ENCODE measurements at places on chromosomes 16 and 17.

- peak; percentile 58 for DNase-seq
Observed at GRCh38 chr17:34248511-34249024, 6.5 kb upstream of the CCL2 start.

- DNase-seq: no peak
Observed at GRCh38 chr17:34253139-34253525, 2.0 kb upstream of the CCL2 start.

GRCh38 chr16:21626659-21627277 lies 25.6 kb downstream of the IGSF6 start:
- peak; percentile 79 for DNase-seq

DNA sequence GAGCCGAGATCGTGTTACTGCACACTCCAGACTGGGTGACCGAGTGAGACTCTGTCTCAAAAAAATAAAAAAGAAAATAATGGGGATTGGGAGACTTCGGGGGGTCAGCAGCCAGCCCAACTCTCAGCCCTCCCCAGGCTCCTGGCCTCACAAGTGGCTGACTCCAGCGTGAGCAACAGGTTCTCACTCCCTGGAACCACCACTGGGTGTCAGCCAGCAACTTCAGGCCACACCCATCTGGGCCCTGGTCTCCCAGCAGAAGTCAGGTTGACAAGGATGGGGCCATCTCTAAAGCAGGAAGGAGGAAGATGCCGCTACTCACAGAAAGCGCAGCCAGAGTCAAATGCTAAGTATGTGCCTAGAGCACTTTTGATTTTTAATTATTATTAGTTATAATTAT lies 139.4 kb downstream of the C16orf78 start:
- DNase-seq: no peak

DNA sequence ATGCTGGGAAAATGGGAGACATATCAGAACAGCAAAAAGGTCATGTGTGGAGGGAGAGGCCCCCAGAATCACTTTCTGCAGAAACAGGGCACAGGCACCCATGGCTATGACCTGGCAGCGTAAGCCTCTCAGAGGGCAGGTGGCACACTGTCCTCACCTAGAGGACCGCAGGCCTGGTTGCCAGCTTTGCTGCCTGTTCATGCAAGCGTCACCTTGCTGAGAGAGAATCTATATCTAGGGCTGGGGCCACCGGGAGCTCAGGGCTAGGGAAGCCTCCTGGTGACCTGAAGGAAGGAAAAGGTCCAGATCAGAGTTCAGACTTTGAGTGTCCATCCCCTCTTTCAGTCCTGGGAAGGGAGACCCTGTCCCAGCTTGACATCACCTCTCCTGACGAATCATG lies 78.7 kb downstream of the GOSR1 start:
- DNase-seq: no peak

DNA sequence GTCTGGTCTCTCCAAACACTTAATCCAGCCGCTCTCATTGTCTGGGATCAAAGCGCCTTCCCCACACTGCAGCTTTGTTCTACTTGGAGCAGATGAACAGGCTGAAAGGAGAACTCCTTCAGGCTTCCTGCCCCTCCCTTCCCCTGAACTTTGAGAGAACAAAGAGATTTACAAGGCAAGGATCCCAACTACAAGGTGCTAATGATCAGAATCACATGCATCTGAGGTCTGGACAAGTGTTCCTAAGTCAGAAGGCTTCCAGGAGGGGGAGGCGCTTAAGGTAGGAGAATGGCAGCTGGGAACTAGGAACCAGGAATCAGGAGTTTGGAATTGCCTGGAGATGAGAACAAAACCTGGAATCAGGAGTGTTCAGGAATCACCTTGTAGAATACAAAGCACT lies 606.3 kb upstream of the CDH11 start:
- no peak for DNase-seq

GRCh38 chr17:4142107-4142900 lies 526 bp downstream of the ZZEF1 start:
- DNase-seq: peak; percentile 59

DNA sequence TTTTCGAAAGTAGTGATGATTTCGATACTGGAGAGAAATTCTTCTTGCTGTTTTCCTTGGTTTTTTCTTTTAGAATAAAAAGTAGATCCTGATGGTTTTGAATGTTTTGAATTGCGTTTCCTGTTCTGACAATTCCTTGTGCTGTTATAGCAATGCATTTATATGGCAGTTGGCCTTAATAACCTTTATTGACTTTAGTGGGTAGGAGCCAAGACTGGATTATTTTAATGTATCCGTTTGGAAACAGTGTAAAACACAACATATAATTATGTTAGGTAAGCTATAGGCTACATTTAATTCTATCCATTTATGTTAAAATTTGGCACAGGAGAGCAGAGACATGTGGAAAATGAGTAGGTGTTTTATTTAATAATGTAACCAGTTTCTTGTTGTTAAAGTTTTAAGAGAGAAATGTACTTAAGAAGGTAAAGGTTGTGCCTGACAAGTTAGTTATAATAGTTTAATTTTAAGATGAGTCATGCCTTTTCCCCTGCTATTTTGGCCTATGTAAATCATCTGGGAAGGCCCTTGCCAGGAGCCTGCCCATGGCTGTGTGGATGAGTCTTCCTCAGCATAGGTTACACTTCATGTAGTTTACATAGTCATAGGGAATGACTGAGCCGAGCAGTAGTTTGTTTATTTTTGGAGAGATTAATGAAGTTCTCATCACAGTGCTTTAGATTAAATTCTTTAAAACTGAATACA lies 189.9 kb downstream of the FTO start:
- DNase-seq: peak; percentile 50

DNA sequence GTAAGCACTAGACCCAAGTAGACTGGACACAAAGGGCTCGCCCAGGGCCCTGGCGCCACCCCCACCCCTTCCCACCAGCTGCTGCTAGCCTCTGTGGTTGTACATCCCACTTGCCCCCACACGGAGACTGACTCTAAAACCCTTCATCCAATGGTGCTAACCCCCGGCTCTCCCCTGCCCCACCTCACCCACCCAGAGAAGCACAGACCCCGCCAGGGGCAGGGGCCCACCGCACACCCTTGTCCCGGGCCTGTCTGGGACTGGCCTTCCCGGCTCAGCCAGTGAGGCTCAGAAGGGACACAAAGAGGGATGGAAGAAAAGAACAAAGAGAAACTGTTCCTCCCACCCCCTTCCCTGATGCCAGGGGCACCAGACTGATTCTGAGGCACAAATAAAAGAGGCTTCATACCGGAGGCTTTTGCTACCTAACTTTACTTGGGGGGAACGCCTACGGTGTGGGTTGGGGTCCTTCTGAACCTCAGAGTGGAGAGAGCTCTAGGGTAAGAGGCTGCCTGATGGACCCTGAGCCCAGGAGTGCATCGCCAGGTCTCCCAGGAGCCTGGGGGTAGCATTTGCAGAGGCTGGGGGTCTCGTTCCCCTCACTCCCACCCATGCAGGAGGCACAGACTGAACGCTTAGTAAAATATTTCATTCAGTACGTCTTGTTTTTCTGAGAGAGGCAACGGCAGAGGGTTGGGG lies 8.2 kb downstream of the CORO6 start:
- DNase-seq: no peak

- no peak for DNase-seq
Observed at GRCh38 chr17:15278380-15278779, 13.3 kb upstream of the PMP22 start.

DNA sequence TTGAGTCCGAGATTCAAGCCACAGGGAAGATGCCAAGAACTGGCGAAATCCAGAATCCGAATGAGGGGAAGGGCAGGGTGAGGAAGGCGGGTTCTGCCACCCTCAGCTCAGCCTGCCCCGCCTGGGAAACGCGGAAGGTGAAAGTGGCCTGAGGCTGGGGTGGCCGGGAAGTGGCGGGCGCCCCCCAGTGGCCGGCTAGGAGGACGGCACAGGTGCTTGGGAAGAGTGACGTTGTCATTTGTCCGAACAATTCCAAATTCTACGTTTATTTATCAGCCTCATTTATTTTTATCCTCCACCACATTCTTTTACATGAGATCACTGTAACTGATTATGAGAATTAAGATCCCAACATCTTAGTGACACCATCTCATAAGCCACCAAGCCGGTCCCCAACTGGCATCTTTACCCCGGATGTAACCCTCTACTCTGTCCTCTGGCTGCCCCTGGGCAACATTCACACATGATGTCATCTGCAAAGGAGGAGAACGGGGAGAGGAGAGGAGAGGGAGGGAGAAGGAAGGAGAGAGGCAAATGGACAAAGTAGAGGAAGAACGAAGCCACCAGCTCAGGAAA lies 21.3 kb downstream of the SRCIN1 start:
- DNase-seq: peak; percentile 87

- DNase-seq: no peak
Observed at GRCh38 chr16:83554096-83554495, 253.7 kb upstream of the HSBP1 start.

DNA sequence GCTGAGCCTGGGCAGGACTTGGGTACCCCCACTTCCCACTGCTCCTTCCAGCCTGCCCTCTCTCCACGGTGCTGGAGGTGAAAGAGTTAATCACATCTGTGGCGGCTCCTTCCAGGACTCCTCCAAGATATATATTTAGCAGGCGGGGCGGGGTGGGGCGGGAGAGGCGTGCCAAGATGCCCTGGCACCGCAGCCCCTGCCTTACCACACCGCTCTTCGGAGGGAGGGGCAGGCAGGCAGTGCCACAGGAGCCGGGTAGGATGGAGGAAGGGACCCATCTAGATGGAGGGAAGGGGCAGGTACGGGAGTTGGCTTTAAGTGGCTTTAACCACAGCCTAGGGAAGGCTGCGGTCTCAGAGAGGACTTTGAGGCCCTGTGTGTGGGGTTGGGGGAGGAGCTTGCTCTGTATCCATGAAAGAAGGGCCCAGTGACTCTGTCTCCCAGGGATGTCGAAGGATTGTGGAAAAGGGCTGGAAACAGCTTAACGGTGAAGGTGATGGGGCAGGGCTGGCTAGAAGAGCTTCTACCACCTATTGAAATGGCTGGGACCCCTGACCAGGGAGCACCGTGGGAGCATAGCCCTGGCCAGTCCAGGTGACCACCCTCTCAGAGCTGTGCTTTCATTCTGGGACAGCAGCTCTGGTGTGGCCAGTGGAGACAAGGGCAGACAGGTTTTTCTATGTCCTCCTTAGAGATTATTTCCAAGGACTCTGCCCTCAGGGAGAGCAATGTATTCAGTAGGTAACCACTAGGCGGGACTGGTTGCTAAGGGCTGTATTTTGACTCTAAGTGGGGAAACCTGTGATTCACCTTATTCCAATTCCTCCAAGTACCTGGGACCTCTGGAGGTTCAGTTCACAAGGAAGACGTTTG lies 13.0 kb downstream of the GPR142 start:
- no peak for DNase-seq

- DNase-seq: no peak
Observed at GRCh38 chr17:29016345-29017210, 10.7 kb upstream of the SEZ6 start.

DNA sequence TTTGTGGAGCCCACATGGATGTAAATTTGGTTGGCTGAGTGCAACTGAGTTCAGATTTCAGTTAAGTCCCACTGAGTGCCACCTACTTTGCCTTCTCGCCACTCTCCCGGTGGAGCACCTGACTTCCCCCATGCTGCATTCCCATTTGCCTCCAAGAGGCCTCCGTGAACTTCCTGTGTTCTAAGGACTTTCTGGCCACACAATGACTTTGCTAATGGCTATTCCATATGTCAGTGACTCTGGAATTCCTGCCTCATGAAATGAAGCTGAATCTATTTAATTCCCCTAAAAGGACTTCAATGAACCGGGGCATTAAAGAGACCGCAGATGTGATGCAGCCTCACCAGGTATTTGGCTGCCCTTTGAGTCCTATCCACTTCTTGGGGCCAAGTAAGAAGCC lies 29.9 kb downstream of the ABCC12 start:
- DNase-seq: no peak

- no peak for DNase-seq
Observed at GRCh38 chr17:49946964-49947584, 21.9 kb upstream of the DLX4 start.

GRCh38 chr17:45371414-45372324 lies 54.8 kb upstream of the MAP3K14 start:
- peak; percentile 96 for DNase-seq

DNA sequence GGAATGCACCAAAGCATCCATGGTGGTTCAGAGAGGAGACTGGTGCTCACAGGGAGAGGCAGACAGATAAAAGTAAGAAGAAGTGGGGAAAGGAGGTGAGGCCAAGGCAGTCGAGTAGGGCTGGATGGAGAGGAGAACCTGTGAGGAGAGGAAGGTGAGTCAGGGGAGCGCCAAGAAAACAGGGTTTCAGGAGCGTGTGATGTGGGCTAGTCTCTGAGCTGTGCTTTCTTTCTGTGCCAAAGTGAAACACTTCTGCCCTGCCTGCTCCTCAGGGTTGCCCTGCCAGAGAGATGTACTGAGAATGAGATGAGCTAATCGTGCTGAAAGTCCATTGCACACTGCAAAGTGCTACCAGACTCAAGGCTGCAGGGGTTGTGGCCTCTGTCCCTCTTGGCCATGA lies 310.7 kb upstream of the CCL2 start:
- DNase-seq: no peak

DNA sequence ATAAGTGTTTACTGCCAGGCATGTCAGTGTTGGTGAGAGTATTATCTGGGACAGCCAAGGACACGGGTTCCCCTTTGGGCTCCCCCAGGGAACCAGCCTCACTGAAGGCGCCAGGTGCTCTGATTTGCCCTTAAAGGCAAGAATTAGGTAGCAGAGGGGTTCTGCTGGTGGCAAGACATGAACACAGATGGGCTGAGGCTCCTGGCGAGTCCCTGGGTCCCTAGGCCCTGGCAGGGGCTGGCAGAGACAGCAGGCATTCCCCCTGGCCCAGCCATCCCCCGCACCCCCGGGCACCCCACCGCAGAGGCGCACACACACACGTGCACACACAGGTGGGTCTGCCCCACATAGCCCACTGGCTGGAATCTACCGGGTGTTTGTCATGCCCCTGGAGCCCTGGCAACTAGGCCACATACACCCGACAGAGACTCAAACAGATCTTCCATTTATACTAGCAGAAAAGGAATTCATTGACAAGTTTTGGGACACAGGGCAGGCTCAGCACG lies 153.3 kb downstream of the C16orf78 start:
- no peak for DNase-seq

GRCh38 chr16:47395733-47396498 lies 64.9 kb downstream of the ITFG1 start:
- no peak for DNase-seq

DNA sequence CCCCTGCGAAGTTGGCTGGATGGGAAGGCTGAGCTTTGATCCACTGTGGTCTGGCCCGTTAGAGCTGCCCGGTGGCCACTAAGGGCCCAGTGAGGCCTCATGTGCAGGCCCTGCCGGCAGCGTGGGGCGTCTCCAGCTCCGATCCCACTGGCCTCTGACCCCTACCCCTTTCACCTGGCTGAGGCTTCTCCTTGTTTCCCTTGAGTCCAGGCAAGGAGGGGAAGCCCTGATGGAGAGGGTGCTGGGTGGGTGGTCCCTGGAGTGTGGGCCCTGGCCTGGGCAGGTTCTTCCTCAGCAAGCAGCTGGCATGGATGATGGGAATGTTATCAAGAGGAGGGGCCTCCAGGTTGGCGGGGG lies 356.8 kb downstream of the SEC14L1 start:
- DNase-seq: no peak

GRCh38 chr17:41848788-41849187 lies 11.2 kb downstream of the KLHL10 start:
- DNase-seq: no peak

- DNase-seq: no peak
Observed at GRCh38 chr16:28189245-28189644, 22.5 kb downstream of the XPO6 start.
